ENCODE measurements at places on chromosomes 7 and 10.

DNA sequence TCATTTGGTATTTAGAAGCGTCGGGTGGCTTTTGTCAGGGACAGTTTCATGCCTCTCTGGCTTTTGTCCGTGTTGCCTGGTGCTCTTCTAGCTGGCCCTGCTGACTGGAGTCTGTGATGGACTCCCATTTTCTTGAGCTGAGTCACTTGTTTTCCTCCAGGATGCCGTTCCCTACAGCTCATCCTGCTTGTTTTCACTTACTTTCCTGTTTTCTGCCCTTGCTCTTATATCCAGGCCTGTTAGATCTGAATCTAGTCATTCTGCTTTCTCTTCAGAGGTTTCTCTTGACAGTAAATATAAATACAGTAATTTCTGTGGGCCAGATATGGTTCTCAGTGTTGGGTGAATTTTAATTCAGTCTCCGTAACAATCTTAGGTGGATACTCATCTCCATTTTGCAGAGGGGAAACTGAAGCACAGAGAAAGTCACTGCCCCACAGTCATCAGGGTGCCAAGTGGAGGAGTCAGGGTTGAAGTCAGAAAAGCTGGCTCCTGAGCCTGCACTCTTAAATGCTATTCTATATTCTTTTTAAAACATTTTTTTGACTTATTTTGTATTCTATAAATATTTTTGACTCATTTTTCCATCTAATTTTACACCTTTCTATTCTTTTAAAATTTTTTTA lies 85.4 kb downstream of the CCNY start:
- peak; percentile 95 for DNase-seq

DNA sequence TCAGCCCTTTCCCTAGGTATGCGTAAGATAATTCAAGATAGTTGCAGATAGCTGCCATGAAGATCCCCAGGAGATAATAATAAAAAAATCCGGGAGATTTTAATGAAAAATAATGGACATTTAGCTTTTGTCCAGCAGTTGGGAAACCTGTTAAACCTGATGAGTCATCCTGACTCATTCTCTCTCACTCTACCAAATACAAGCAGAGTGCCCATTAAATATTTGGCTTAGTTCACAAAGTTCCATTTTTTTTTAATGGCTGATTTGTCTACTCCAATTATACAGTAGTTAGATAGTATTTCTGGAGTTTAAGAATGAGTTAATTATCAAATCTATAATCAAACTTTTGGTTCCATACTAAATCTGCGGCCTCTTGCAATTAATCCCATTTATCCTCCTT lies 2.1 kb upstream of the SHTN1 start:
- DNase-seq = peak; percentile 91

GRCh38 chr7:2864204-2864985 lies 20.3 kb upstream of the GNA12 start:
- DNase-seq = no peak

- no peak for DNase-seq
Observed at GRCh38 chr10:120715171-120715570, 136.0 kb upstream of the WDR11 start.

GRCh38 chr7:96330193-96330592 lies 8.3 kb upstream of the SLC25A13 start:
- DNase-seq = no peak

DNA sequence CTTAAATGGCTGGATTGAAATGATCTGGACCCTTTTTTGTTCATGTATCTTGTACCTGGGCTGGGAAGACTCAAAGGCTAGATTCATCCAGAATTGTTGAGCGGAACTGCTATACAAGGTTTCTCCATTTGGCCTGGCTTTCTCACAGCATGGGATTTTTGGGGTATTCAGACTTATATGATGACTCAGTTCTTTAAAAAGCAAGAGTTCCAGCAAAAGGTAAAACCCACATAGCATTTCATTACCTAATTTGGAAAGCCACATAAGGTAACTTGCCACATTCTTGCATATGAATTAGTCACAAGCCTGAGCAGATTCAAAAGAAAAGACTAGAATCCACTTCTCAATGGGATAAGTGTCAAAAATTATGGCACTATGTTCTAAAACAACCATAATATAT lies 137.4 kb downstream of the HGF start:
- peak; percentile 88 for DNase-seq

GRCh38 chr7:154598864-154599263 lies 404.1 kb downstream of the PAXIP1 start:
- no peak for DNase-seq

DNA sequence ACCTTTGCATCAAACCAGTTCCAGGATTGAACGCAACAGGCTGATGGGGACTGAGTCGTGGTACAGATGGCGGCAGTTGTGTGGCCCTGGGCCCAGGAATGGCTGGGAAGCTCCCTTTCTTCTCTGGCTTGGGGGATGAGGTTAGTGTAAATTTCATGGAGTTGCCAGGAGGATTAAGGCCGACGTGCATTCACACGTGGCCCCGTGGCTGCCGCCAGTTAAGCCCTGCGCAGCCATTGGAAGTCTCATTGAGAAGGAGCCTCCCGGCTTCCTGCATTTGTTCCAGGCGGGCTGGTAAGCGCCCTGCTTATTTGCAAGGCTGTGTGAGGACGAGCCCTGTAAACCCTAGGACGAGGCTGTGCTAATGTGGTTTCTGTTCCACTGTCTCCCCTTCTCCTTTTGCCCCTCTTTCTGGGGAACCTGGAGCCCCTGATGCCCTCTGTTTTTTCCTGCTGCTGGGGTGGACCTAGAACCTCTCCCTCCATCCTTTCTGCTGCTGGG lies 174.7 kb upstream of the TNRC18 start:
- DNase-seq = no peak

DNA sequence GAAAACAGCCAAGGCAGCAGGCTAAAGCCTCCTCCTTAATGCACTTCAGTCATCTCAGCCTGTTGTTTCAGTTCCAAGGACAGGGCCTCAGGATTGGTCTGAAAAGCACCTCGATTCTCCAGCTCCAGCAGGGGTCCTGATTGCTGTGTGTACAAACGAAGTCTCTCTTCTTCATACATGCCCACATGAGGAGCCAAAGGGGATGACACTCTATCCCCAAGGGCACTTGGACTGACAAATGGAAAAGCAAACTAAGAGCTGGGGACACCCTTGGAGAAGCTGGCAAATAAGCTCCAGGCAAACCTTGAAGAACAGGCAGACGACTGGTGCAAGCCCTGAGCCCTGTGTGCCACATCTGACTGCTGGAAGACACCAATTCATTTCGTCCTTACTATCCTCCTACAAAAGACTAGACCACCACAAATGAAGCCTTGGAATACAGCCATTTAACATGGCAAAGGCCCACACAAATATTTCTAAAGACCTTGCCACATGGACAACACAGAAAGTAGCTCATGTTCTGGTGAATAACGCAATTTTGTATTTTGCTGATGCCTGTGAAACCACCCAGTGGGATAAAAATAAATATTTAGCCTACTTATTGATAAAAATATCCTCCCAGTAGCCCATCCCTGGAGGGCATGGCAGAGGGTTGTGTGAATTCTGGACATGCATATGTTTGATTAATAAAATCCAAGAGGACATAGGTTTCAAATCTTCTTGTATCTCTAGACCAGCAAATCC lies 61.9 kb downstream of the PARD3 start:
- no peak for DNase-seq

DNA sequence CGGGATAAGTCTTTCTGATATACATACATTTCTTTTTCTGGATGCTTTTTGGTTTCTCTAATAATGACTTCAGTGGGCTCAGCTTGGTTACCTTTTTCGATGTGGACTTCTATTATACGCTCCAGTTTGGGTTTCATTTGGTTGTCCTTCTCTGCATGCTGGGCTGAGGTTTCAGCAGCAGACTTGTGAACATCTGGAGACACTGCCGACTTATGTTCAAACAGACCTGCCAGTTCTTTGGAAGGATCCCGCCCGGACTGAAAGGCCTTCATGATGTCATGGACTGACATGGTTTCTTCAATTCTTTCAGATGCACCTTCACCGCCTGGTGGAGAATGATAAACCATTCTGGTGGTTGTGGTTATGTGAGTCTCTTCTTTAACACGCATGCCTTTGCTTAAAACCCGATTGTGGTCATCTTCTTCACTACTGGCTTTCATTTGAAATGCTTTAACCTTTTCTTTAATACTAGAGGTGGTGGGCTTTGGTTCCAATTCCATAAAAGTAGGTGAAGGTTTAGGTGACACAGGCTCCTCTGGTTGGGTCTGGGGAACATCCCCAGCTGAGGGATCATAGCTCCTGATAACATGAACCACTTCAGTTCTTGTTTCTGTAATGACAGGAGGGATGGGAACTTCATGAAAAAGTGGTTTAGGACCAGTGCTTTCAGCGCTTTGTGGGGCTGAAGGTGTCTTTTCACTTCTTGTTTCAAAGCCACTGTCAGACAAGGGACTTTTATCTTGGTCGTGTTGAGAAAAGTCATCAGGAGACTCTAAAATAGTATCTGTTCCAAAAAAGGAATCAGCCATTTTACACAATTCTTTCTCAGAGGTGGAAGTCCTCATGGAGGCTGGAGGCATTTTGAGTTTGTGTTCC lies 167.7 kb upstream of the CCDC6 start:
- no peak for DNase-seq

- DNase-seq = no peak
Observed at GRCh38 chr7:26101361-26102151, 50.4 kb upstream of the NFE2L3 start.

GRCh38 chr10:6473901-6474370 lies 106.1 kb downstream of the PRKCQ start:
- DNase-seq = peak; percentile 77

DNA sequence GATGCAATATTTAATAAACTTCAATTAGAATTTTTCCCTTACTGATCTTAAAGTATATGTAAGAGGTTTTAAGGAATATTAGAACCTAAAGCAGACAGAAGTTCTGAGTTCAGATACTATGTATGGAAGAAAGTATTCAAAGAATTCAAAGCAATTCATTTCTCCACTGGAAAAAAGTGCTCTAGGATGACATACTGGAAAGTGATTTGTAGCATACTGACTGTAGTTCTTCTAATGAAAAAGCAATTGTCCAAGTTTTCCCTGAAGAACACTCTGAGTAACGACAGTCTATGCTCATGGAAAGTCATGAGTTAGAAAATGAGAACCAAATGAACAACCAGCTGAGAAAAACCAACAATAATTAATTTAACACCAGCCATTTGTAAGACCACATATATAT lies 180.8 kb upstream of the SLC26A5 start:
- no peak for DNase-seq
